ENCODE measurements at places on chromosomes 12 and 14.

GRCh38 chr14:82385048-82385447 lies 851.4 kb upstream of the SEL1L start:
- DNase-seq = no peak

DNA sequence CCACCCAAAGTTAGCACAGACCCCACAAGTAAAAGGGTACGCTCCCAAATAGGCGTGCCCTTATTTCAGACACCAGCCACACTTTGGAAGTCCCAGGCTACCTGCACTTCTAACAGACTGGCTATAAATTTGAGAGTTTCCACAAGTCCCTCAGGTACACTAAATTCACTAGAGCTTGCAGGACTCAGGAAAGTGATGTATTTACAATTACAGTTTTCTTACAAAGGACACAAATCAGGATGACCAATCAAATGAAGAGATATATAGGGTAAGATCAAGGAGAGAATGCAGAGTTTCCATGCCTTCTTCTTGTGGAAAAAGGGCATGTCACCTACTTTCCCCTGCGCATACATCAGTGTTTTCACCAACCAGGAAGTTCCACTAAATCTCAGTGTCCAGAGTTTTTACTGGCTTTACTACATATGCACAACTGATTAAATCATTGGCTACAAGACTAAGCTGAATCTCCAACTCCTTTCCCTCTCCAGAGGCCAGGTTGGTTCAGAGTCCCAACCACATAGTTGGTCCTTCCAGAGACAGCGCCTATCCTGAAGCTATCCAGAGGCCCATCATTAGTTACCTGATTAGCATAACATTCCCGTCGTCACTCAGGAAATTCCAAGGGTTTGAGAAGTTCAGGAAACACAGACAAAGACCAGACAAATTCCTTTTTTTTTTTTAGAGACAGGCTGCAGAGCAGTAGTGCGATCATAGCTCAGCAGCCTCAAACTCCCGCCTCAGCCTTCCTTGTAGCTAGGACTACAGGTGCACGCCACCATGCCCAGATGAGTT lies 84.2 kb downstream of the DENND5B start:
- DNase-seq = no peak

DNA sequence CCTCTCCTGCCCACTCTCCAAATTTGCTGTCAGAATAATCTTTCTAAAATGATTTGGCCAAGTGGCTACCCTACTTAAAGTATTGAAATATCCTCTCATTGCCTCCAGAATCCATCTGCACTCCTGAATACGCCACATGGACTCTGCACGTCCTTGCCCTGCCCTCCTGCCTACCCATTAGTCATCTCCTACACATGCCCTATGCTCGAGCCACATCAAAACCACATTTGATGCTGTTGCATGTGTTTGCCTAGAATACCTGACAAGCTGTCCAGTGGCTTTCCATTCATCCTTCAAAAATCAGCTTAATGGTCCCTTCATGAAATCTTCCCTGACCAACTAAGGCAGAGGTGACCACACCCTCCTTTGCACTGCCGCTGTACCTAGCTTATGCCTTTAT lies 17.0 kb downstream of the VCPKMT start:
- DNase-seq = no peak

DNA sequence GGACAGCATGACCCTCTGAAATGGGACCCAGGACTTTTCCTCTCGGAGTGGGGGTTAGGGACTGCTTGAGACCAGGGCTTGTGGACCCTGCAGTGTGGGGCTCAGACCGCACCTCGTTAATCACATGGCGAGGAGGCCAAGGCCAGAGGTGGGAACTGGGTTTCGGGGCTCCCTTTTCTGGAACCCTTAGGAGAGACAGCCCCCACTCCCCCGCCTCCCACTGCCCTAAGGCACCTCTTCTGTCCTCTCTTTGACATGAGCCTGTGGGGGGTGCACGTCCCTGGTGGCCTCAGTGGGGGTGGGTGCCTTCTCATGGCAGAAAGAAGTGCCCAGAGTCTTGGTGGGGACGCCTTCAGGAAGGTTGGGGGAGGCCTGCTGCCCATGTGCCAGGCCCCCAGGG lies 24.3 kb downstream of the RTL1 start:
- DNase-seq = no peak

- DNase-seq = no peak
Measured at GRCh38 chr12:21672146-21672545, 14.5 kb upstream of the LDHB start.

GRCh38 chr14:38718519-38718918 lies 384.5 kb downstream of the SEC23A start:
- DNase-seq = no peak

DNA sequence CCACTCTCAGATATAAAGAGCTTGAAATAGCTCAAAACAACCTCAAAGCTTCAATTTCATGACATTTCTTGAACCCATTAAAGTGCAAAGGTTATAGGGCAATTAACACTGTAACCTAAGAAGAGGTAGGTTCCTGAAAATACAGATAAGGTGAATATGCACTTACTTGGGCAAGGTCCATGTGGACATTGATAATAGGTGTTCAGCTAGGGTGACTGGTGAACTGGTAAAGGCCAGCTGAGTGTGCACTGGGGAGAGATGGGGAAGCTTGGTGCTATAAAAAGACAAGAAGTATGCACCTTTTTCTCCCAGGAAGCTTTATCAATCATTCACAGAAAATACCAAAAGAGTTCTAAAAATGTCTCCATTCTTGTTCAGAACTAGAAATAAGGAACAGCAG lies 418.6 kb downstream of the SLC16A7 start:
- DNase-seq = no peak

DNA sequence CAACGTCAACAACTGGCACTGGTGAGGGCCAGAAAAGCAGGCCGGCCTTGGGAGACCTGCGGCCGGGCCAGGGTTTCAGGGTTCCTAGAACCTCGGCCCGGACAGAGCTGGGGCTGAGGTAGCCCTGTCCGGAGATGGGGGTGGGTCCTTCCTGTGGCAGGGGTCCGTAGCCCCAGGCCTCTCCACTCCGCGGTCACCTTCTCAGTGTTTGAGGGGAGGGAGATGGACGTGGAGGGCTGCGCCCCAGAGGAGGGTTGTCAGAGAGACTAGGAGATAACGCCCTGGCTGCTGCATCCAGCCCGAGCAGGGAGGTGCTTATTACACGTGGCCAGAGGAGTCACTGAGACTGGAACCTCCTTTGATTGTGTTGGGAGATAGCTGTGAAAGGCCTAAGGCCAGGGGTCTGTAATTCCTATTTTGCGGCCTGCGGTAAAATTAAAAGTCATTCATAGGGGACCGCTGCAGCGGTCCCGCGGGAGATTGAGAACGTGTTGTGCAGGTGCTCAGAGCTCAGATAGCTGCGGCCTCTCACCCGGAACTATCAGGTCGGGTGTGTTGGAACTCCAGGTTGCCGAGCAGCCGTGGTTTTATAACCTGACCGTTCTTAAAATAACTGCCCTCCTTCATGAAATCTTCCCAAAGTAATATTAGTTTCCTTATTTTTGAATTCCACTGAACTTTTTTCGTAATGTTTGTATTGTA lies 507 bp downstream of the AHSA1 start:
- no peak for DNase-seq

DNA sequence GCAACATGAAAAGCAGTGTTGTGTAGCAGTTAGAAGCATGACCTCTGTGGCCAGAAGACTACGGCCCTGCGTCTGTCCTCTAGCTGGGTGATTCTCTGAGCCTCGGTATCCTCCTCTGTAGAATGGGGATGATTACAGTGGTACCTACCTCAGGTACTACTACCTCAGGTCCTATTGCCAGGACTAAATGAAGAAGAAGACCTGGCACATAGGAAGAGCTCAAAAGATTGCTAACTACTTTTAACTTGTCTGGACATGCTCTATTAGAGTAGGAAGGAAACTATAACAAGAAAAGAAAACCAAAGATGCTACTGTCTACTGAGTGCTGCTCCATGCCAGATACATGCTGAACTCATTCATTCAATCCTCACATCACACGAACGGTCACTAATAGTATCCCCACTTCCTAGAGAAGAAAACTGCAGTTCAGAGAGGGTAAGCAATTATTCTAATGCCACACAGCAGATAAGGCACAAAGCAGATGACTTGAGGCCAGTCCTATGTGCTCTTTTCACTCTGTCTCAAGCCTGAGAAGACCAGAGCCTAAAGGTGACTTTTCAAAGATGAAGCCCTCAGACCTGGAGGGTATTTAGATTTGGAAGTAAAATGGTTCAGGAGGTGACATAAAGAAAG lies 108.1 kb upstream of the HIF1A start:
- no peak for DNase-seq

- DNase-seq = no peak
Measured at GRCh38 chr12:52660934-52661499, 9.0 kb upstream of the KRT2 start.

GRCh38 chr12:110100315-110100970 lies 23.7 kb upstream of the IFT81 start:
- peak; percentile 34 for DNase-seq

DNA sequence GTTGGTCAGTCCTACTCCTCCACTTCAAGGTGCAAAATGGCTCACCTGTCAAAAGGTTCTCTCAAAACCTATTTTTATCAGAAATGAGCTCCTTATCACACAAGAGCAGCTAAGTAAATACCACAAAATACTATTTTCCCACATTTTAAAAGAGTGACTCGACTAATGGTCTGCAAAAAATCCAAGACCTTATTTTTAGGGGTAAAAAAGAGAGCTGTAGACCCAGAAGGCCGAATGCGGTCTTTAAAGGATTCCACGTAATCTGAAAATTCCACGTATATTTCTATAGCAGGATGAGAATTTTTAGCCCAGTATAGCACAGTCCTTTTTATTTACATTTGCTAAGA lies 3.8 kb downstream of the C14orf93 start:
- no peak for DNase-seq

DNA sequence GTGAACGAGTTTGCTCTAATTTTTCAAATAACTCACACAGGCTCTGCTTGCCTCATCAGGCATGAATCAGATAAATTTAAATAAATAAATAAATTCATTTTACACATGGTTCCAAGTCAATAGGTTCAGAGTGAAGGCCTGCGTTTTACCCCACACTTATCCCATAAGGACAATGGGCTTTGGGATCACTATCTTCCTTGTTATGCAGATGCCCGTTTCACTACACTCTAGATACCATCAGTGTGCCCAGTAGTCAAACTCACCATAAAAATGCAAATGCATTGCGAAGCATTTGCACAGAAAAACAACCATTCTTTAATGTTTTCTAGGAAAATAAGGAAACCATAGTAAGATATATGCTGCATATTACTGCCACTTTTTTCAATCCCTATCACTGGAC lies 155.9 kb upstream of the CCDC196 start:
- no peak for DNase-seq

DNA sequence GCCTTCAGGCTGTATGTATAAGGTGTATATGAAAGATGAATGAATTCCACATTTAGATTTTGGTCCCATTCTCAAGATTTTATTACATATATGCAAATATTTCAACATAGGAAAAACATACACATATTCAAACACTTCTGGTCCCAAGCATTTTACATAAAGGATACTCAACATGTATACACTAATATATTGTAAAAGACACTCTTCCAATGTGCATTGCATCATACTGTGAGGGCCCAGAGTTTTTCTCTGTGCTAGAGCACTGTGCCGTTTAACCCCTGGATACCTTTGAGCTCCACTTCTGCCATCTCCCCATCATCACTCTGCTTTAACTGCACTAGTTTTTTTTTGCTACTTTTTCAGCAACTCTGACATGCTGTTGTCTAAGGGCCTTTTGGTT lies 48.1 kb downstream of the ZDHHC17 start:
- no peak for DNase-seq

DNA sequence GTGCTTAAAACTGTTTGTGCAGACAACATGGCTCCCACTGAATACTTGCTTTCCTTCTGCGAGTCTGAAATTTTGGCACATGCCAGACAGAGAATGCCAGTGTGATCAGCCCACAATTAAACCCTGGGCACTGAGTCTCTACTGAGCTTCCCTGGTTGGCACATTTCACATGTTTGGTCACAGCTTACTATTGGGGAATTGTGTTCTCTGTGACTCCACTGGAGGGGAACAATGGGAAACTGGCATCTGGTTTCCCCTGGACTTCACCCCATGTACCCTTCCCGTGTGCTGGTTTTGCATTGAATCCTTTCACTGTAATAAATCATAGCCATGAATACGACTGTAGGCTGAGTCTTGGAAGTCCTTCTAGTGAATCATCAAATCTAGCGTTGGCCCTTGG lies 64.9 kb downstream of the EFCAB11 start:
- DNase-seq = no peak

DNA sequence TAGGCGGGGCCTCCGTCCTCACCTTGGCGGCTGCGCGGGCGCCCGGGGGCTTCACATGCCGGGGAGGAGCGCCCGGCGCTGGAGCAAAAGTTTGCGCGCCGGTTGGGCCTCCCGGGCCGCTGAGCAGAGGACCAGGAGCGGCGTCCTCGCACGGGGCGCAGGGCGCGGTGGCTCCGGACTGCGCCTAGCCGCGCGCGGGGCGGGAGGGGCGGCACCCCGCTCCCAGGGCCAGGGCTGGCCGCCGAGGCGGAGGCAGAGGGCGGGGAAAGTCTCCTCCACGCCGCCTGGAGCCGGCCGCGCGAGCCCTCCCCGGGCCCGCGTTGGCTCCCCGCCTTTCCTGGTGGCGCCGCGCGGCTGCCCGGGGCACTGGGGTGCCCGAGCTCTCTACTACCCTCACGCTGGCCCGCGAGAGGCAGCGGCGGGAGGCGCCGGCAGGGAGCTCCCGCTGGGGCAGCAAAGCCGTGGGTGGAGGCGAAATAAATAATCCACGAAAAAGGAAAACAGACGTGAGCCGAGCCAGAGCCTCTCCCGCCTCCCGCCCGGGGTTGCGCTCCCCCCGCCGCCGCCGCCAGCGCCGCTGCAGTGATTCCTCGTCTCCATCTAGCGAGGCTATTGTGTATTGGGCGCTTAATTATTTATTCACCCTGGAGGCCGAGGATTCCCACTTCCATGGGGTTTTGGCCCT lies 400 bp upstream of the PRIMA1 start:
- no peak for DNase-seq

DNA sequence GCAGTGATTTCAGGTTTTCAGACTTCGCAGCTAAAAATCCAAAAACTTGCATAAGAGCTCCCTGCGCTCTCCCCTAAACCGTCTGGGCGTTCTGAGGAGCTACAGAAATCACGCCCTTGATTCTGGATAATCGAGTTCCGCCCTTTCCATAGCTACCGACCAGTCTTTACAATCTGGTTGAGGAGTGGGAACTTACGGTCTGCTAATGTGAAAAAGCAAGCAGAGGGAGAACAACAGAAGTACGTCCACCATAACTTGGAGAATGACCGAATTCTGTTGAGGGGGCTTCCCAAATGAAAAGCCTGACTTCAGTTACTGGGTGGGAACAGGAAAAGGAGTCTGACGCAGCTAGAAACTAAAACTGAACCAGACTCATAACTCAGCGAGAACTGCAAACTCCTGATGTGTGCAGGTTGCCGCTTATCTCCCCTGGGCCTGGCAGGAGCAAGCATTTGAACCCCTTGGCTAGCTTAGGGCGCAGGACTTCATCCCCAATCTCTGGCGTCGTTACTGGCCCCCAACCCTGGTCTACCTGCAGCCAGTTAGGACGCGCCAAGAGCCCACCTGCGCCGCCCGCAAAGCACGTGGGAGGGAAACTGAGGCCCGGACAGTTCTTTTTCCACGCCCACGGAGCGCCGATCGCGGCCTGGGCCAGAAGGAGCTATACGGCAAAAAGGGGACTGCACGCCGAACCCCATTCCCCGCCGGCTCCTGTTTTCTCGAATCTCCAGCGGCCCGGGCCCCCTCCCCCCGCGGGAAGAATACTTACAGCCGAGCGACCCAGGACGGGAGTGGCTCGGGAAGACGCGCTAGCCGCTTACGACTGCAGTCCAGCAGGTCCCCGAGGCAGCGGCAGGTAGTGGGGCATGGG lies 838 bp downstream of the LRIG3 start:
- peak; percentile 3 for DNase-seq
